ENCODE measurements at places on chromosomes 5 and 9.

GRCh38 chr9:6681957-6682501, 36.5 kb upstream of the GLDC start:
- DNase-seq, result no peak

- DNase-seq, result no peak
Observed at GRCh38 chr5:91977579-91977978, 594.5 kb upstream of the ARRDC3 start.

- no peak for DNase-seq
Observed at GRCh38 chr9:114124666-114125475, 25.8 kb upstream of the KIF12 start.

DNA sequence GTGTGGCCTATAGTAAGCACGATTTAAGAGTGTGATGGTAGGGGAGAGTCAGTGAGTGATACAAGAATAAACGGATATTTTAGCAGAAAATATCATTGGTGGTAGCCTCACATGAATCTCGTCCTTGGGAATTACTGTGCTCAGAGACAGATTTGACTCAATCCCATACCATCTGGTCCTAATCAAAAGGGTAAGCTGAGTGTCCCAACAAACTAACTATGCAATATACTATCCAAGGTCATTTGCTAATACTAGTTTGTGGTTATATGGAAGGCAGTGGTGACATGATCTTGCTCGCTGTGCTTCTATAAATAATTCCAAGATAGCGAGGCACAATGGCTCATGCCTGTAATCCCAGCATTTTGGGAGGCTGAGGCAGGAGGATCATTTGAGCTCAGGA, 103.2 kb downstream of the TRPM6 start:
- DNase-seq, result no peak

- no peak for DNase-seq
Observed at GRCh38 chr9:113633782-113634595, 170.5 kb downstream of the RGS3 start.

Data from HFF-Myc (cell line).